ENCODE measurements at places on chromosomes 1 and 21.

GRCh38 chr1:50488356-50488755 lies 65.1 kb upstream of the DMRTA2 start:
- H3K36me3 ChIP-seq: no peaks in the 10 kb centered on the region
- H3K4me3 ChIP-seq: no peak overlapping the region
- H3K27ac ChIP-seq: no peak overlapping the region
- no peak for ATAC-seq

- no peak for ATAC-seq
- H3K4me3 ChIP-seq: no peak overlapping the region
- H3K27ac ChIP-seq: no peak overlapping the region
- no peaks in the 10 kb centered on the region for H3K36me3 ChIP-seq
- no peaks in the 10 kb centered on the region for H3K27me3 ChIP-seq
- peaks cover 3% of the 10 kb centered on the region for H3K4me1 ChIP-seq
These were observed 112.3 kb downstream of the HLX start for GRCh38 chr1:220991506-220991905.

GRCh38 chr1:211487082-211487481 lies 4.9 kb downstream of the RD3 start:
- H3K4me3 ChIP-seq: no peak overlapping the region
- H3K4me1 ChIP-seq: no peaks in the 10 kb centered on the region
- H3K36me3 ChIP-seq: no peaks in the 10 kb centered on the region
- no peak overlapping the region for H3K27ac ChIP-seq
- no peak for ATAC-seq
- H3K27me3 ChIP-seq: peaks cover 7% of the 10 kb centered on the region

- no peak overlapping the region for H3K27ac ChIP-seq
- peak; percentile 35 for ATAC-seq
- H3K4me1 ChIP-seq: peaks cover 10% of the 10 kb centered on the region
- no peak overlapping the region for H3K4me3 ChIP-seq
These were observed 3.6 kb upstream of the INAVA start for GRCh38 chr1:200890818-200891773.

DNA sequence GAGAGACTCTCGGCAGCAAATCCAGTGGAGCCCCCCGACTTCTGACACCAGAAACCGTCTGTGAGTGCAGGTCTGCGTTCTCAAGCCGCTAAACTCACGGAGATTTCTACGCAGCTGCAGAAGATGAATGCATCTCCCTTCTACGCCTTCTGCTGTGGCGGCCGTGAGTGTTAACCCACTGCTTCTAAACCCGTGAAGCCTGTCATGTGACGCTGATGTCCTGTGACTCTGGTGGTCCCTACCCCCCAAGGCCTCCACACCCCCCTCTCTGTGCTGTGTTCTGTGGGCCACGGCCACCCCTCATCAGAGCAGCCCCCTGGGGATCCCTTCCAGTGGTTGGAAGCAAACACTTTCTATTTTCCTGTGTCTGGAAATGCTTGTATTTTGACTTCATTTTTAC lies 33.9 kb upstream of the COL18A1 start:
- no peaks in the 10 kb centered on the region for H3K27me3 ChIP-seq
- H3K4me1 ChIP-seq: no peaks in the 10 kb centered on the region
- H3K27ac ChIP-seq: no peak overlapping the region
- H3K4me3 ChIP-seq: no peak overlapping the region

- no peaks in the 10 kb centered on the region for H3K27me3 ChIP-seq
- no peak overlapping the region for H3K27ac ChIP-seq
- ATAC-seq: no peak
- no peaks in the 10 kb centered on the region for H3K4me1 ChIP-seq
These were observed 334.8 kb upstream of the CAMK1G start for GRCh38 chr1:209248649-209249279.

DNA sequence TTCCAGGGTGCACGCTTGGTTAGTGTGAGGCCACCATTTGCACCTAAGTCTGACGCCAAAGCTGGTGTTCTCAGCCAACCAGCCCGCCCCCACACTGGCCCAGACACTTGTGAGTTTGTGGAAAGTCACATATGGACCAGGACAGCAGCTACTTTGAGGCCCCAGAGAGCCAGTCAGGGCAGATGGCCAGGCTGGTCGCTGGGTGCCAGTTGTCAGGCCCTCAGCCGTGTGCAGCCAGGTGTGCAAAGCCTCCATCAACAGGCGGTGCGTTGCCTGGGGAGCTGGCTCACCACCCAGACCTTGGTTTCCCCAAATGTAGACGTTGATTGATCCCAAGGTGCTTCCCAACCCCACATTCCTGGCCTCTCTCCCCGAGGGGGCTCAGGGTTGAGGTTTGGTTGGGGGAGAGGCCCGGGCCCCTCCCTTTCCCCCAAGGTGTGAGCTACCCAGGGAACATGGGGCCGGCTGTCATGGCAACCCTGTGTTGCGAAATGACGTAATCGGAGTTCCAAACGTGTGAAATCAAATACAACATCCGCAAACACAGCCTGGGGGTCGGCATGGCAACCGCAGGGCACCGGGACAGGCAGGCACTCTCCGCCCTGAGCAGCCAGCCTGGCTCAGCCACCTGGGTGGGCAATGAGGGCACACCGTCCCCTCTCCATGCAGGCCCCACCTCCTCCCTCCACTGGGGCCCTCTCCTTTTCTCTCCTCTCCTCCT lies 42.2 kb upstream of the WNT4 start:
- no peak overlapping the region for H3K4me3 ChIP-seq
- ATAC-seq: no peak
- H3K27me3 ChIP-seq: peaks cover 78% of the 10 kb centered on the region
- H3K4me1 ChIP-seq: no peaks in the 10 kb centered on the region
- H3K27ac ChIP-seq: no peak overlapping the region

- H3K27ac ChIP-seq: no peak overlapping the region
- no peak for ATAC-seq
- no peaks in the 10 kb centered on the region for H3K27me3 ChIP-seq
- H3K36me3 ChIP-seq: no peaks in the 10 kb centered on the region
These were observed 402.1 kb downstream of the SETD4 start for GRCh38 chr21:35658242-35658641.
